ENCODE measurements at places on chromosomes 2 and 18.

DNA sequence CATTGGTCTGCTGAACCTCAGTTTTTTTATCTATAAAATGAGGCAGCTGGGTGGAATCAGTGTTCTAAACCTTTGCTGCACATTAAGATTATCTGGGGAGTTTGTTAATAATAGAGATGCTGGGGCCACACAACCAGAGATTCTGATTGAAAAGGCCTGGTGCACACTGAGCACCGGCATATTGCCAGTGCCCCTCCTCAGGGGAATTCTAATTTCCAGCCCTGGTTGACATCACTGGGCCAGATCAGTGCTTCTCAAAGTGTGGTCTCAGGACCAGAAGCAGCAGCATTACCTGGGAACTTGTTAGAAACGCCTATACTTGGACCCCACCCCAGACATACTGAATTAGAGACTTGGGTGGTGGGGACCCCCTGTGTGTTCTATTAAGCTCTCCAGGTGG lies 112.5 kb downstream of the SETBP1 start:
- no peak for DNase-seq

DNA sequence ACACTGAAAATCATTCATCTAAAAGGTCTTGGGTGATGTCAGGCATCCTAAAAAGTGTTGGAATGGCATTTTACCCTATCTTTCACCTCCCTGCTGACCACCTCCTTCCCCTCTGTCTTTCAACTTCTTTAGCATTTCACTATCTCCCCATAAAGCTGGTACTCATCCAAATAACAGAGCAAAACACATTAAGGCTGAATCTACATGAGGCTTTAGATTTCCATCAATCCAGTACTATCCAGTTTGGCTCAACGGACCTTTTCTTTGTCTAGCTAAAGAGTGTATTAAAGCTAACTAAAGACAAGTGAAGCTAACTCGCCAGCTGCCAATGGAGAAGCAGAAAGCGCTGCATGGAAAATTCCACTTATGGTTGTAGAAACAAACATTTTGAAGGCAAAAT lies 122.5 kb upstream of the NCKAP5 start:
- no peak for DNase-seq

DNA sequence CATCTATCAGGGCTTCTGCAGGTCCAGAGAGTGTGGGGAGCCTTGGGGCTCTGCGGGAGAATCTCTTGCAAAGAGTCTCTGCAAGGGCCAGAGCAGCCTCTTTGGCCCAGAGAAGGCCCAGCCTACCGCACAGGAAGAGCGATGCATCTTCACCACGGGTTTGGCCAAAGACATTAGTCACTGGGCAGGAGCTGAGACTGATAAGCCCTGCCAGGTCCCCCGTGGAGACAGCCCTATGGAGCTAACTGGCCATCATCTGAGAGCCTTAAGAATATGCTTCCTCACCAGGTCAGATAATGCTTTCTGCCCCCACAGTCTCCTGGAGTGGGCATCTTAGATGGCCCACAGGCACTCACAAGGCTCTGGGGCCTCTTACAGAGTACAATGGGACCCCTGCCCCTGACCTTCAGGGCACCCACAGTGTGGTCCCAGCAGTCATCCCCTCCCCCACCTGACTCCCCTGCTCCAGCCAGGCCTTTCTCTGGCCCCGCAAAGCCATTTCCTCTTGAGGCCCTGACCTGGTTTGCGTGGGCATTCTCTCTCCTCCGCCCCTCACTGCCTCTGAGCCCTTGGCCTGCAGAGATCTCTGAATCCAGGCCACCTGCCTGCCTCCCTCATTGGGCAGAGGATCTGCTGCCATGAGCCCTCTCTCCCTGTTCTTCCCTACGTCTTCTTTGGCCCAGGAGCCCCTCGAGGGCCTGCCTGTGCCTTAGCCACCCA lies 31.9 kb upstream of the MAPRE3 start:
- no peak for DNase-seq

- DNase-seq: no peak
Measured at GRCh38 chr2:190674966-190675650, 26.2 kb downstream of the NAB1 start.

- DNase-seq: no peak
Measured at GRCh38 chr2:217065012-217065290, 205.1 kb upstream of the TNP1 start.

Data from GM04503 (cell line).